ENCODE measurements at places on chromosomes 13 and 19.
A peak's percentile ranks its signal among the peaks of the same experiment; 100 is the strongest.

- no peak for DNase-seq
These were observed 21.7 kb upstream of the SCEL start for GRCh38 chr13:77513719-77514335.

GRCh38 chr13:49417161-49417560 is 26.7 kb downstream of the CAB39L start:
- no peak for DNase-seq

DNA sequence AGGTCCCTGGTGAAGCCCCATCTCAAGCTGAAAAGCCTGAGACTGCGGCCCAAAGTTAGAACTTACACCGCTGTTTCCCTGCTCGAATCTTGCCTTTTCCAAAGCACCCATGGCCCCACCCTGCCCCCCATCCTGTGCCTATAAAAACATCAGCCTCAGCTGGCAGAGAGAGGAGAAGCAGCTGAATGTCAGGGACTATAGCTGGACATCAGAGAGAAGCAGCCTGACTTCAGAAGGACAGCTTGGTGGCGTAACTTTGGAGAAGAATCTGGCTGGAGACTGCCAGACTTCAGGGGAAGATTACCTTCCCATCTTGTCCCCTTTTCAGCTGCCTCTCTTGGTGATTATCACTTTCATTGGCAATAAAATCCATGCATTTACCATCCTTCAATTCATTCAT is 9.3 kb upstream of the RCBTB2 start:
- no peak for DNase-seq

DNA sequence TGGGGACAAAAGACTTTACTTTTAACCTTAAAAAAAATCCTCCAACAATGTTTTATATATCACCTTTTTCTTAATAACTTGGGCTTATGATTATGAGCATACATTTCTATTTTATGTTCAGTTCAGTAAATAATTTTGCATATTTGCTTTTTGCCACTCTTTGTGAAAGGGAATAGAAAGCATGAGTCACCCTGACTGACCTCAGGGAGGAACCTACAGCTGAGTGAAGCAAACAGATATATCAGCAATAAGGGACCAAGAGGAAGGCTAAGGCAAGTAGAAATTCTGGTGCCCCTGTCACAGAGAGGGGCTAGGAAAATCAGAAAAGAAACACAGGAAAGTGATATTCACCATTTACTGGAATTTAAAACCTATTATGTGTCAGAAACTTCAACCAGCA is 37.2 kb upstream of the SOHLH2 start:
- no peak for DNase-seq

- DNase-seq: no peak
These were observed 184.0 kb downstream of the IRS2 start for GRCh38 chr13:109602356-109602755.

DNA sequence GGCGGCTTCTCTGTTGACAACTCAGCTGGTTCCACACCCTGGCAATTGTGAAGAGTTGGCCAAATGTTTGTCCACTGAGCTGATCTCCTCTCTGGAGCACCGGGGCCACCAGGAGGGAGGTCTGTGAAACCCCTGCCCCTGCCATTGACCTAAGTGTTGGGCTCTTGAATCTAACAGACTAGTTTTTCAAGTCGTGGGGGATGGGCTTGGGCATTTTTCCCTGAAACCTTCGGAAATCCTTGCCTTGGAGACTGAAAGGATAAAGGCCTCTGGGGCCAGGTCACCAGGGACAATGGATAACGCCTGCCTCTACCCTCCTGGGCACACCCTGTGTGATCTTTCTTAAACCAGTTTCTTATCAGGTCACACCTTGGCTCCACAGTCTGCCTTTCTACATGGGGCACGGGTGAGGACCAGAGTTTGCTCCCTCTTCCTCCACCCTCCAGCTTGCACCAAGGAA is 881 bp downstream of the GEMIN7 start:
- no peak for DNase-seq

GRCh38 chr13:24076109-24076508 is 84.4 kb upstream of the SPATA13 start:
- DNase-seq: no peak

- DNase-seq: no peak
These were observed 10.8 kb downstream of the ZIC5 start for GRCh38 chr13:99960663-99961311.

DNA sequence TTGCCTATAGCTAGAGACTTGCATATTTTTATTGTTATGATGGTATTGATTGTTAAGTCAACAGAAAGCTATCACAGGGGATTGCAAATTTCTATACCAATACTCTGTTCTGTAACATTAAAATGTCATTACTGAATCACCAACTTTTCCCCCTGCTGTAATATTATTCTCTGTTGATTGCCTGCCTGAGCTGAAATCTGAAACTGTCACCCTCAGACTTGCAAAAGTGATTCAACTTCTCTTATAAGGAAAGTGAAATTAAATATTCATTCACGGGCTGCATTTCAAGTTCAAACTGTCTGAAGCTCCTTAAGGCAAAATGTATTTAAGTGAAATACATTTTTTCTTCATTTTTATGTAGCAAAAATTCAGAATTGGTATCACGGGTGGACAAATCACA is 723.2 kb downstream of the PCDH9 start:
- DNase-seq: no peak

DNA sequence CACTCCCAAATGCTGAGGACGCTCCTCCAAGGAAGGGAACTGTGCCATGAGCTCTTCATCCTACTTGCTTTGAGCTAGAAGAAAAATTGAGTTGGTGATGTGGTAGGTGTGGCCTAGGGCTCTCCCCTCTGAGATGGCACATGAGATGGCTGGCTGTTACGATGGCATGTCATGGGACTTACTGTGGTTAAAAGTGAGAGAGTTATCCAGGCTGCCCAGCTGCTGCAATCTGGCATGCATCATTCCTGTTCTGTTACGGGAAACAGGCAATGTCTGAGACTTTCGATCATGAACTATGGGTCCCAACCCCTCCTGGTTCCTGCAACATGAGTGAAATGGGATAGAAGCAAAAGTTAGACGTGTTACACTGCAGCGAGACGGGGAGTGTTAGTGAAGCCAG is 93.3 kb upstream of the SLC15A1 start:
- no peak for DNase-seq

- no peak for DNase-seq
These were observed 34.8 kb upstream of the TMEM255B start for GRCh38 chr13:113724016-113724758.

DNA sequence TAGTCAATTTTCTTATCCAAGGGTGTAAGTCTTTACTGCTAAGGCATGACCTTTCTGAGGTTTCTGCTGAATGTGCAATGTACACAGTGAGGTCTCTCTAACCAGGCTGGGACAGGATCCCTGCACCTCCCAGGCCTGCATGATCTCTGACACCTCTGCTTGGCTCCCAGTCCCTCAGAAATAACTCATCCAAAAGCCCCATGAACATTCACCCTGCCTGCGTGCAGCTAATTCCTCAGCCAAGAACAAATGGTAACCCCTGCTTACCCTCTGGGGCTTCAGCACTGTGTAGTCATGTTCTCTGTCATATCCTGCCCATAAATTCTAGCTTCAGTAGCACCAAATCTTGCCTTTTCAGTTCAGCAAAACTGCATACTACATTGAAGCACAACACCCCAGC is 1146.3 kb upstream of the MIR17HG start:
- DNase-seq: no peak

DNA sequence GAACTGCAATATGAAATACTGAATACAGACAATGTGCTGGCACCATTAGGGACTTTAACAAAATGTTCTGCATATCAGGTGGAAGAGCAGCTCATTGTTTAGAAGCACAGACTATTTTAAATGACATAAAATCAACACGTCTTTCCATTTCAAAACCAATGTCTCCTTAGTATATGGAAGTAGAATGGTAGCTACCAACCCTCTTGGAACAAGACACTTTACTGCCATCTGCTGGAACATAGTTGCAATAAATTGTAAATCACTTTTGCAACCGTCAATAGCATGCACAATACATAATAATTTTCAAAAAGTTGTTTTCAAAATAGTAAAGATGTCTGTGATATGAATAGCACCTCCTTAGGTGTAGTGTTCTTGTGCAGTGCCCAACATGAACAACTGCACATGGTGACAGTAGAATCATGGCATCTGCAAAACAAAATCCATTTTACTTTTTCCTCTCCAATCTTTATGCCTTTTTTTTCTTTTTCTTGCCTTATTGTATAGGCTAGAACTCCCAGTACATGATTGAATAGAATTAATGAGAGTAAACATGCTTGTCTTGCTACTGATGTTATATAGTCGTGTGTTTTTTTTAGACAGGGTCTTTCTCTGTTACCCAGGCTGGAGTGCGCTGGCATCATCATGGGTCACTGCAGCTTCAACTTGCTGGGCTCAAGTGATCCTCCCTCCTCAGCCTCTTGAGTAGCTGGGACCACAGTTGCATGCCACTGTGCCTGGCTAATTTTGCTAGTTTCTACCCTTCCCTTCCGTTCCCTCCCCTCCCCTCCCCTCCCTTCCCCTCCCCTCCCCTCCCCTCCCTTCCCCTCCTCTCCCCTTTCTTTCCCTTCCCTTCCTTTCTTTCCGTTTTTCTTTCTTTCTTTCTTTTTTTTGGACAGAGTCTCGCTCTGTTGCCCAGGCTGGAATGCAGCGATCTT is 7.8 kb upstream of the LYPD5 start:
- DNase-seq: peak; percentile 32

DNA sequence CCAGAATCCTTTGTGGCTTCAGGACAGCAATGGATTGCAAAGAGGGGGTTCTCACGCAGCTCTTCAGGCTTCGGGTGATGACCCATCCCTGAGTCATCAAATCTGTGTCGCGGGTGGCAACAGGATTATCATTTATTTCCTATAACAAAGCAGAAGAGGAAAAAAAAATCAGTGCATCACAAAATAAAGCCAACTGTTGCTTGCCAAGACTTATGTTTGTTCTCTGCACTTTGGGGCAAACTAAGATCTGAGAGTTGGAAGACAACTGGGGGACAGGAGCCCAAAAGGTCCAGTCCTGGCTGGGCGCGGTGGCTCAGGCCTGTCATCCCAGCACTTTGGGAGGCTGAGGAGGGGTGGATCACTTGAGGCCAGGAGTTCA is 6.4 kb downstream of the GNA15 start:
- DNase-seq: no peak

GRCh38 chr19:38543807-38544568 is 73.8 kb downstream of the MAP4K1 start:
- peak; percentile 62 for DNase-seq

DNA sequence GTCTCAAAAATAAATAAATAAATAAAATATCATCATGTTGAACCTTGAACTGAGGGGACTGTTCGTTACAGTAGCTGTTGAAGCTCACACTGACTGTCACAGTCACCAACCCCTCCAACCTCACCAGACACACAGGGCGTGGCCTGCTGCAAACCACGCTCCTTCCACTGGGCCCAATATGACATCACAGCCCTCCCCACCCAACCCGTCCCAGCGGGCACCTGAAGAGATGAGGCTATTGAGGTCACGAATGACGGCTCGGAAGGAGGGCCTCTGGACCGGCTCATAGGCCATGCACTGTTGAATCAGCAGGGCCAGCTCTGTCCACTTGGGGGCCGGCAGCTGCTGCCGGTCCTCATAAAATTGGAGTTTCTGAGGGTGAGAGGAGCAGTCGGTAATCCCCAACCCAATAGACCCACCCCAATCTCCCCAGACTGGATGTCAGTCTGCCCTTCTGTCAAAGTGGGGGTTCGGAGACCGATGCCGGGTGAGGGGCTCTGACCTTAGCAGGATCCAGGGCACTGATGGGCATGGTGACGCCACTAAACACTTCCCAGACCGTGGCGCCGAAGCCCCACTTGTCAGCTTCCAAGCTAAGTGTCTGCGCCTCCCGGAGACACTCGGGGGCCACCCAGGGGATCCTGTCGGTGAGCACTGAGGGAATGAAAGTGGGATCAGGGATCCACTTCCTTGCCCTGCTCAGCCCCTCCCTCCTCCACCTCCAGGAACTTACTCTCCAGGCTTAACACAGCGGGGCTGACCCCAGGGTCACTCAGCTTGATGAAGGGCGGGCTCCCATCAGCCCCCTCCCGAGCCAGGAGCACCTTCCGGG is 13.2 kb downstream of the JAK3 start:
- no peak for DNase-seq

- DNase-seq: no peak
These were observed at the start of gene FAM187B for GRCh38 chr19:35228177-35228930. Gene FAM187B (minus strand): TSS chr19:35228739. CDS start chr19:35228680, 59 bp downstream.

DNA sequence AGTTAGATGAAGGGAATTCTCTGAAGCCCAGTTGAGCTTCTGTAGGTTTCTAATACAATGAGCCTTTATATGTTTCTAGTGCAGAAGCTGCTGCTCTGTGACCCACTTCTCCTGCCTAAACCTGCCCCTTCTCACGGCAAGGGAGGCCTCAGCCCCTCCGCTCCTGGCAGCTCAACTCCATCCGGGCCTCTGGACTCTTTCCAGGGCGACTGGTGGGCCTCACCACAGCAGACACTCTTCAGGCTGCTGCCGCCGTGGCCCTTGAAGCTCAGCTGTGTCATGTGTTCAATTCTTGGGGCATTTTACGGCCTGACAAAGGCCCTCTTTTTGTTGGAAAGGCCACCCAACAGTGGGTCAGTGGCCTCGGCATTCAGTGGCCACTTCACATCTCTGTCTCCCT is 10.0 kb upstream of the C19orf33 start:
- no peak for DNase-seq

DNA sequence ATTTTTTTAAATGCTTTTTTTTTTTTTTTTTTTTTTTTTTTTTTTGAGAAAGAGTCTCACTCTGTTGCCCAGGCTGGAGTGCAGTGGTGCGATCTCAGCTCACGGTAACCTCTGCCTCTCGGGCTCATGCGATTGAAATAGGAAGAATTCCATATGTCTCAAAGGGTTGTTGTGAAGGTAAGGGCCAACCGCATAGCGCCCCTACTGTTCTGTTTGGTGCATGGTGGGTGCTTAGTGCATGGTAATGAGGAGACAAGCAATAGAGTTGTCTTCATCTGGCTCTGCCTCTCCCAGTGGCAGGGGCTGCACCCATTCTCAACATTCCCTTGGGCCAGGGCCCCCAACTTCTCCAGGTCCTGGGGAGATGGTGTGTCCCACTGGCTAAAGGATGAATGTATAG is 68.7 kb downstream of the RASL11A start:
- no peak for DNase-seq

DNA sequence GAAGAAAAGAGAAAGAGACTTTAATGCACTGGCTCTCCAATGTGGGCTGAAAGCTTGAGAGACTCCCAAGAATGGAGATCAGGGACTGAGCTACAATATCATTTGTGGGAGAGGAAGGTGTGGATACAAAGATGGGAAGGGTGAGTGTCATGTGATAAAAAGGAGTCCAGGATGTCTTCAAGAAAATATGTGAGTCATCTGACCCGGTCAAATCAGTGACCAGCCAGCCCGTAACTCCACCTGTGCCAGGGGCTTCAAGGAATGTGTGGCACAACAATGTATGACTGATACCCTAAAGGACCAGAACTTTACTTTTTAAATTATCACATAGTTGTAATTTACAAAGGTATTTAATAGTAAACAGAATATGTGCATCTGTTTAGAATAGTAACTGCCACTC is 97.2 kb downstream of the DOCK9 start:
- DNase-seq: no peak

GRCh38 chr13:50392977-50393376 is 377.7 kb downstream of the KCNRG start:
- DNase-seq: no peak

GRCh38 chr19:53195265-53195903 is 2.2 kb upstream of the ZNF665 start:
- peak; percentile 70 for DNase-seq

Measured in non-pigmented ciliary epithelial cell (primary cell).